NCI-H2081 treated with DMSO at 0.1 percent for 48 hours (cell line): ENCODE measurements at places on chromosomes 4 and X.

DNA sequence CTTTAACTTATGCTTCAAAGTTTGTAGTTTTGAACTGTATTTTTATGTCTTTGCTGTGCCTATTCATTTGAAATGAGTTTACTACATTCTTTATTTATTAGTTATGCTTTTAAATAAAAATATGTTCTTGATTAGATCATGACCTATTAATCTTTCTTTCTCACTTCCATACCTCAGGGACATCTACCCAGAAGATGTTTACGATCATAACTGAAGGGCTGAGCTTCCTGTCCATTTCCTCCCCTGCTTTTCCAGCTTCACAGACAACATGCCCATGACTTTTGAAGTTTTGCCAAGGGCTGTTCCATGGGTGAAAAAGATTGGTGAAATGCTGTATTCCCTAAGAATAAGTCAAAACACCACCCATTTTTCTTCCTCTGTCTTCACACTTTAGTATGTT is 99.7 kb upstream of the DDIT4L start:
- DNase-seq = no peak

- peak; percentile 67 for DNase-seq
These were observed 15.7 kb downstream of the PRKX start for GRCh38 chrX:3697701-3698279.

- no peak for DNase-seq
These were observed 13.2 kb upstream of the MMAA start for GRCh38 chr4:145605941-145606340.

DNA sequence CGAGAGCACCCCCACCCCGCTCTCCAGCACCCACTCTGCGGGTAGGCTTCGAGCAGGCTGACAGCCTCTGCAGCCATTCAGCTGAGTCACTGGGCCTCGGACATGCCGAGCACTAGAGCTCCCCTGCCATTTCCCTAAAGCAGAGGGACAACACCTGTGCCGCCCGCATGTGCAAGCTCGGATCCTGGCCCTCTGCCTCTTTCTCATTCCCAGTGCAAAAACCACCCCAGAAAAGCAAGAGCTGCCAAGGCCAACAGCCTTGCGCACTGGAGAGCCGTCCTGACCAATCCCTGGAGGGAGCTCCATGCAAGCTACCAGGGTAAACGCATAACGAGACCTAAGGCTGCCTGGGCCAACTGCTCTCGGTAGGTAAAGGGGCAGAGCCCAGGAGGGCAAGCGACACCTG is 5.3 kb downstream of the HCFC1 start:
- DNase-seq = no peak

GRCh38 chrX:153845842-153846241 is 15.5 kb upstream of the PDZD4 start:
- DNase-seq = no peak

- no peak for DNase-seq
These were observed 22.8 kb upstream of the HSPA4L start for GRCh38 chr4:127759228-127759820.

DNA sequence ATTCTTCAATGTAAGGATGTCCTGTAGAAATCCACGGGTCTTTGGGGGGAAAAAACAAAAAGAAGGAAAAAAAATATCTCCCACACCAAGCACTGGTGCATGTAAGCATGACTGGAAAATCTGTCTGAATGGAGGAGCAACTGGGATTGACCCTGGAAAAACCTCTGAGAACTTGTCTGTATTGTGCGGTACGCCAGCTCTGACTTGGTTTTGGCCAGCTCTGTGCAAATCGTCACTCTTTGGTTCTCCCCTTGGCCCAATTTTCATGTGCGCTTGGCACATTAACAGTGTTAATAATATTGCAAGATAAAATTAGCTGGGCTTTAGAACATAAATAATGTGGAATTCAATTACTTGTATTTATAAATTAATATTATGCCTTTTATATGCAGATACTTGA is 231.2 kb upstream of the HAND2 start:
- no peak for DNase-seq

GRCh38 chr4:173505924-173506518 is 24.0 kb downstream of the HAND2 start:
- DNase-seq = peak; percentile 11

DNA sequence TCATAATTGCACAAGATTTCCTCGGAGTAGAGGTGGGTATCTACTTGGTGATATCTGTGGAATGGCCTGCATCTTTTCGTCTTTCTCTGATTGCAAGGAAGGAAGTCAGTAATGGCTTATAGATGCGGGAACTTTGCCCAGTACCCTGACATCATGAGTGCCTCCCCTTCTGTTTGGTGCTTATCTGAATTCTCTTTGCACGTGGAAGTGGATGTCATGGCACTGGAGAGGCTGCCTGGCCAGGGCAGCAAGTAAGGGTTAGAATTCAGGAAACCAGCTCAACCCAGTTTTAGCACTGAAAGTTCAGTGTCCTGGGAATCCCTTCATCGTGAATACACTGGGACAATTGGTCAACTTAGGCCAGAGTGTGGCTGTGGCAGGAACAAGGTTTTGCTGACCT is 83.5 kb upstream of the RAPGEF2 start:
- DNase-seq = no peak

DNA sequence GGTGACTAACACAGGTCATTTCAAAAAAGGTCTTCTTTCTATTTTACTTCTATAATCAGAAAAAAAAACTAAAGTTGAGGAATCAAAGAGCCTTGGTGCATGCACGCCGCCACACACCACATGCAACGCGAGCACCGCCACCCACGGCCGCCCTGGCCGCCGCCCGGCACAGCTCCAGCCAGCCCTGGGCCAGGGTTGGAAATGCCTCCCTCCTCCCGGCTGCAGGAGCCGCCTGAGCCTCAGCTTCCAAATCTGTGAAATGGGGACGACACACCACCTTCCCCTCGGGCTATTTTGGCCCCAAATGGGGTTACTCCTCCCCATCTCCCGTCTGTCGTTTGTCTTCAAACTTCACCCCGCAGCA is 39.7 kb upstream of the MAN2B2 start:
- no peak for DNase-seq

GRCh38 chr4:74320559-74321118 is 12.4 kb downstream of the EPGN start:
- no peak for DNase-seq

- DNase-seq = no peak
These were observed 272.7 kb upstream of the FAT4 start for GRCh38 chr4:125042041-125042440.

DNA sequence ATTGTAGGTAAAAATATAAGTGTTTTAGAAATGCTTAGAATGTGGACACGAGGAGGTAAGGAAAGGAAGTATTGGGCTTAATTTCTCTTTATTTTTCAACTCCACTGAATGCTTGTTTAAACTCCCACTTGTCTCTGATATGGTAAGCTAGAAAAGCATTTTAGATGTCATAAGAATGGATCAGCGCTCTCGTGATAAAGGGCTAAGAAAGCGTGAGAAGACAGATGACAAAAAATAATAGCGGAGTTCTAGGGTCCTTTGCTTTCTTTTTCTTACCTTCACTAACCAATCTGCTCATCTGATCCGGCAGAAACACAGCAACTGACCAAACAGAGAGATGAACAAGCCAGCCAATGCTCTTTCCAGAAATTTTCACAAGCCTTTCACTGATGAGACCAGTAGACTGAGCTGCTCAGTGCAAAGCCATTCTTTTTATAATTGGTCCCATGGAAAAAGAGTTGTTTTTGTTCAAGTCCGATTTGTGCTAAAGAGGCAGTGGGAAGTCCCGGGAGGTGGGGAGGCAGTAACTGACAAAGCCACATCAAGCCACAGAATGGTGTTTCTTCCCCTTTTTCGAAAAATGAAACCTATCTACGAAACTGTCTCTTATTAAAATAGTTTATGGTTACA is at the start of gene TASL:
Gene TASL (minus strand): TSS at position 405 of the 630 bp plus-strand sequence. CDS start 17,411 bp downstream, outside the sequence.
- DNase-seq = no peak

DNA sequence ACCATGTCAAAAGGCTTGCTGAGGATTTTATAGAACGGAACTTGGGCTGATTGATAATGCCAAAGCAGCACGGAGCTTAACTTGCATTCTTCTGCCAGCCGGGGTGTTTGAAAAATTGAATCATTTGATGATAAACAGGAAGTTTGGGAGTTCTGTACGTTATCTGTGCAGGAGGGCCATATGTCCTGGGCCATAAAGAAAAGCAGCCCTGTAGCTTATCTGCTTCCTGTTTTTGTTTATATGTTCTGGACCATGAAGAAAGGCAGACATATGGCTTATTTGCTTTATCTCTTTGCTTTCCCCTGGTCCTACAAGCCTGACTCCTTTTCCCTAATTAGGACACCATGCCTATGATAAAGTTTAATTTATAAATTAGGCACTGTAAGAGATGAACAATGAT is 62.4 kb downstream of the HOPX start:
- DNase-seq = no peak

GRCh38 chr4:96729641-96730040 is 889.7 kb downstream of the PDHA2 start:
- DNase-seq = no peak

GRCh38 chr4:74364652-74365491 is at the start of gene EREG:
Gene EREG, plus strand, starts transcription at chr4:74365145. Its CDS starts 164 bp downstream, at chr4:74365309.
- DNase-seq = no peak

- no peak for DNase-seq
These were observed 41.3 kb upstream of the ATP6AP2 start for GRCh38 chrX:40539214-40540142.

DNA sequence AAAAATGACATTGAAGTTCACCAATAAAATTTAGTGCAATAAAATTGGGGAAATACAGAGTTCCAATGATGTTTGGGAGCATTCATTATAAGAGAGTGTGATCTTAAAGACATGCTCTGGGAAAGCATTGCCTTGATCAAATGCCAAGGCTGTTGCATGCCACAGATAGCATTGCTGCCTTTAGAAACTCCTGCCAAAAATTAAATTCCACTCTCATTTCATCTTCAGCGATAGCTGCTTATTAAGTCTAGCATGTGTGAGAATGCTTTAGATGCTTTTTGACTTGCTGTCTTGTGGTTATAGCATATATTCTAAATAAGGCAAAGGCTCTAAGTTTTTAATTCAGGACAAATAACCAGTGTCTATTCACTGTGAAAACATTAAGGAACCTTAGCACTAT is 49.3 kb downstream of the NPNT start:
- no peak for DNase-seq

GRCh38 chrX:140507223-140507981 is 2.5 kb upstream of the SOX3 start:
- no peak for DNase-seq

DNA sequence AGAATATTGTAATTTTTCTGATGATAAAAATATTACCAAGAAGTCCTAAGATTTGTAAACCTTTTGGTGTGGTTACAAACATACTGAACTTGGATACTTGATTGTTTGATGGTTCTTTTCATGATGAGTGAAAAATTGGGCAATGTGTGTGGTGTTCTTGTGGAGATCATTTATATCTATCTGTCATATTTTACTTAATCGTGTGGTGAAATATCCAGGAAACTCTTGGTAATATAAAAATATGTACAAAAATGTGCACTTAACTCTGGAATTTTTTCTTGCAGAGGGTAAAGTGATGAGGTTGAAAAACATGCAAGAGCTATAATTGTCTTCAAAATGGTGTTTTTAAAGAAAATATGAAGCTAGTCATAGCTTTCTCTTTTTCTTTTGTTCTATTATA is 2.8 kb downstream of the DCUN1D4 start:
- no peak for DNase-seq

DNA sequence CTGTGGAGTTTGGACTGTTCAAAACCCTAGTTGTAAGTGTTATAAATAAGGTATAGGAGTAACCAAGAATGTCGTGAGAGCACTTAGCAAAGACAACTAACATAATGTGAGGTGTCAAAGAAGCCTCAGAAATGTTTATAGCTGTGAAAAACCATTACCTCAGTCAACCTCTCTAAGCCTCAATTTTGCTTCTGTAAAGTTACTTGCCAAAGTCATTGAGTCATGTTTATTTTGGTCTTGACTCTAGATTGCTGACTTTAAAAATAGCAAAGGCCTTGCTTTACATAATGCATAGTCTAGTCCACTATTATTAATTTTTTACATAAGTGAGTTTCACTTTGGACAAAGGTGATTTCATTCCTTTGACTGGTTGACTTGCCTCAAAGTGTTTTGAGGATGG is 257.6 kb upstream of the CXXC4 start:
- DNase-seq = no peak

DNA sequence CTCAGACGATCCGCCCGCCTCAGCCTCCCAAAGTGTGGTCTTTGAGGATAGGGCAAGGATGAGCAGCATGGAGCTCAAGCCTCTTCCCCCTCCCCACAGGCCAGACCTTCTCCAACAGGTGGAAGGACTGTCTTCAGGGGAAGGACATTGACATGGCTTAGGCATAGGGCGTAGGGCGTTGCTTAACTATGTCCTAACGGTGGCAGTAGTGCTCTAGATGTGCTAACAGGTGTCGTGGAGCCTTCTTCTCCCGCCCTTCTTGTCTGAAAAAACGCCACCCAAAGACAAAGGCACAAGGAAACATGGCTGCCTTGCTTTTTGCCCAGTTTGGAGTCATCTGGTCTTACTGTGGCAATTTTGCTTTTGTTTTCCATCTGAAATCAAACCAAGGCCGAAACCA is 219.8 kb downstream of the OR13H1 start:
- DNase-seq = no peak

GRCh38 chrX:129161108-129161507 is 362.2 kb downstream of the SMARCA1 start:
- no peak for DNase-seq

DNA sequence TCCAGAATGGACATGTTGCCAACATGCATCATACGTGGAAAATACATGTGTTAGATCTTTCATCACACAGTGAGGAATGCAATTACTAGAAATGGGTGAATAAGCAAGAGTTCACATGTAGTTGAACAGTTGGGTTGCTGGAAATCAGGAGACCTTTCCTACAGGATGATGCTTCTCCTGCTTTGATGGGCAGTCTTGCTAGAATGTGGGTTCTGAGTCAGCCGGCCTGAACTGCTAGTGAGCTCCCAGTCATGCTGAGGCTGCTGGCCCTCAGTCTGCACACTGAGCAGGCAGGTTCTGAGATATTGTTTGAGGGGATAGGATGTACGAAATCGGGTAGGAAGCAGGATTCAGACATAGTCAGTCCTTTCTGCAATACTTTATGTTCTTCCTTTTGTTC is 20.2 kb downstream of the MSL3 start:
- no peak for DNase-seq

GRCh38 chrX:63488546-63489373 is 137.6 kb upstream of the SPIN4 start:
- no peak for DNase-seq

- no peak for DNase-seq
These were observed 486 bp upstream of the CWH43 start for GRCh38 chr4:48985602-48985975.

GRCh38 chr4:118154649-118155048 is 120.4 kb downstream of the NDST3 start:
- DNase-seq = no peak
